ENCODE measurements at places on chromosomes 7 and 10.
A peak's percentile ranks its signal among the peaks of the same experiment; 100 is the strongest.

DNA sequence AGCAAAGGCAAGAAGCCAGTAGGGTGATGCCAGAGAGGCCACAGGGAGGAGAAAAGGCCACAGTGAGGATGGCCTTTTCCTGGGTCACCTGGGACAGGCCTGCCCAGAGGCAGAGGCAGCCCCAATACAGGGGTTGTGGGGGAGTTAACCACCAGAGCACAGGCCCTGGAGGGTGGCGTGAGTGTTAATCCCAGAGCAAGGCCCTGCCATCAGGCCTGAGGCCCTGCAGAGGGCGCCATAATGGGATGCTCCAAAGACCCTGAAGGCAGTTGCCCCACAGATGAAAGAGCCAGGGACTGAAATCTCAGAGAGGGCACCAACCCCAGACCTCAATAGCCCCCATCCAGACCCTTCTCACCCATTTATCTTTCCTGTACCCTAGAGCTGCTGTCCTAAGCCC is 23.9 kb downstream of the SLC13A4 start:
- no peak for DNase-seq

DNA sequence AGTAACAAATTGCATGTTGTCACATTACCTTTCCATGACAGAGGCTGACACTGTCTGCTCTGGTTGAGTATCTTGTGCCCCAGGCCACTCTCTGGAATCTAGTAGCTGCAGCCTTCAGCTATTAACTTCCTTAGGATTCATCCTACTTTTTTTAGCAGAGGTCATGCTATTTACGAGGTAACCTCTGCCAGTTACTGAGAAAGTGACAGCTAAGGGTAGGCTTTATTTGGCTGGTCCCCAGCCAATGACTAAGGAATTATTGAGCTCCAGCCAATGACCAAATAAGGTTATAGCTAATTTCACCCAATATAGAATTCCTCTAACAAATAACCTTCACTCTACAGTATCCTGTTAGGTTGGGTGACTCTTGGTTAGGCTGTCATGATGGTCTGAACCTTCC is 1361.7 kb downstream of the XPNPEP1 start:
- no peak for DNase-seq

GRCh38 chr7:75711656-75712514 is 26.9 kb downstream of the HIP1 start:
- DNase-seq: peak; percentile 85

DNA sequence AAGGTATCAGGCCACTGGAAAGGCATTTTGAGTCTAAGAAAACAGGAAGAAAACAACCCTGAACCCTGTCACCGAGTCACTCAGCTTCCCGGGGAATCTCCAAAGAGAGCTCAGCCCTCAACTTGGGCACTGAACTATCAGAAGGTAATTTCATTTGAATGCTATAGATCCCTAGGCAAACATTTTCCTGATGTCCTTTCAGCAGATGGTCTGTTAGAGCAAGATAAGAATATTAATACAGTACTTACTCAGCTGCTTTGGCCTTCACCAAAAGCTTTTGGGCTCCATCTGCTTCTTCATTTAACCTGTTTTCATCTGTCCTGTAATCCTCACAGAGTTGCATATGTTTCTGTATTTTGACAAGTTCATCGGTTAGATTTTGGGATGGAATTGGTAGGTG is 34.2 kb upstream of the LAMB1 start:
- no peak for DNase-seq

DNA sequence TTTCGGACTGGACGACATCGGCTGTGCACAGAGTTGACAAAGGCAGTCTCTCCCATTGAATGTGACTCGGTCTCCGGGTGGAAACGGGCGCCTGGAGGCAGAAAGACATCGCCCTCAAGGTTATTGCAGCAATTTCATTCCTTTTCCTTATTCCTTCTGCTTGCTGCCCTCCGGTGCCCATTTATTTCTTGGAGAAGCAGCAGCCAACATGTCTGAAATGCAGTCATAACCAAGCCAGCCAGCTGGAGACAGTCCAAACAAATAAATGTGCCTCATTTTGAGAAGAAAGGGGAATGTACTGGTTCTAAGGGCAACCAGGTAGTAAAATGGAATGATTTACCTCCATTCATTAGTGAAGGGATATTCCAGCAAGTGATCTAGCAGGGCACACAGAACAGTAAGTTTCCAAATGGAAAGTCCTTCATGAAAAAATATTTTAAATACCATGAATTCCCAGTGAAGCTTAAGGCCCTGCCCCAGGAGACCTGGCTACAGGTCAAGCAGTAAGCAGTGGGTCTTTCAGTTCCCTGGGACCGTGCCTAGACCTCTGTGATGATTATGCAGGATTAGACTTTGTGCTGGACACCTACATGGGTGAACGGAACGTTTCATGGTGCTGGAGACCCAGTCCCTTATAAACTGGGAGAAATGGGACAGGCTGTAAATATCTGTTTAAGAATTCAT is 86.6 kb downstream of the ABLIM1 start:
- DNase-seq: no peak

GRCh38 chr10:74799721-74800221 is 26.6 kb upstream of the KAT6B start:
- peak; percentile 68 for DNase-seq

GRCh38 chr10:23530079-23530478 is 91.2 kb downstream of the OTUD1 start:
- DNase-seq: peak; percentile 14

- DNase-seq: no peak
Measured at GRCh38 chr7:2660359-2661095, 27.5 kb upstream of the AMZ1 start.

DNA sequence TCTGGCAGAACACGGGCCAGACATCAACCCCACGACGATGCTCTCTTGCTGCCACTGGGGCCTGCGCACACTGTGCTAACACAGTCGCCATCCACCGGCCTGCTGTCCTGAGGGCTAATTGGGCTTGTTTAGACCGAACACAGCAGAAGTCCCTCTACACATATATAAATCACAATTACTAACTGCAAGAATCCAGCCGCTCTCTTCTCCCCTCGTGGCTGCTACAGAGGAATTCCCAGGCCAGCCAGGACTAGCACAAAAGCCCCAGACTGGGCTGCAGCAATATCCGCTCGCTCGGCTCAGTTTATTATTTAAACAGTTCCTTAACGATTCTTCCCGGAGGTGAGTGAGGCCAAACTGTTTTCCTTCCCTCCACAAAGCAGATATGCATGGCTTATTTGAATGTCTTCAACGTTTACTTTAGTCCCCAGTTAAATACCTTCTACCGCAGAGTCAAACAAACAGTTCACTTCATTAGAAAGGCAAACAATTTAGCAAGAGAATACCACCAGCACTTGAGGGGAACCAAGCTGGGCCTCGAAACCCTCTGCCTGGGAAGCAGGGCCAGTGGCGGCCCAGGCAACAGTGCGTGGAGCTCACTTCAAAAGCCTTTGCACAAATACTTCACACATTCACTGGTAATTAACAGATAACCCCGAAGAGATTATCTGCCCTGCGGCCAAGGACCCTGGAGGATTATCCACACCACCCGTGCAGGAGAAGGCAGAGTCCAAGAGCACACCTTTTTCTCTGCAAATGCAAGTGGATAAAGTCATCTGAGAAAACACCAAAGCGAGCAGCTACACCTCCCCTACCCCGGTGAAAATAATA is 145.3 kb downstream of the GLI3 start:
- DNase-seq: no peak

DNA sequence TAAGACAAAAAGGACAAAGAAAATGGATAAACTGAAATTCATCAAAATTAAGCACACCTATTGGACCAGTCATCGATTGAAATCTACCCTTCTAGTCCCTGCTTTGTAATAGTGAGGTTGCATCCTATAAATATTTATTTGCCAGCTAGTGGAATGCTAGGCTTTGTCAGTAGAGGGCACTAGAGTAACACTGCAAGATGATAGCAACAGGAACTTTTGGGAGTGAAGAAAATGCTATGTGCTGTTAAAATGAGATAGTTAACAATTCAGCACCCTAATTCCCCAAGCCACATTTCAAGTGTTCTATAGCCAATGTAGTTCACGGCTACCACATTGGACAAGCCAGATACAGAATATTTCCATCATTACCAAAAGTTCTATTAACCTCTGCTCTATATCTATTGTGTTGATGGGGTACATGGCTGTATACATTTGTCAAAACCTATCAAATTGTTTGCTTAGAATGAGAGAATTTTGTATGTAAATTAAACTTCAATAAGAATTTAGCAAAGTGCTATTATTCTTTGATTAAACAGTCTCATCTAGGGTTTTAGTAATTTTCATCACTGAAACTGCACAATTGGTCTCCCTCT is 69.8 kb downstream of the LSMEM1 start:
- DNase-seq: peak; percentile 61

GRCh38 chr7:101418694-101419093 is 56.0 kb downstream of the COL26A1 start:
- DNase-seq: no peak

- no peak for DNase-seq
Measured at GRCh38 chr7:50400114-50400513, 50.0 kb downstream of the FIGNL1 start.

DNA sequence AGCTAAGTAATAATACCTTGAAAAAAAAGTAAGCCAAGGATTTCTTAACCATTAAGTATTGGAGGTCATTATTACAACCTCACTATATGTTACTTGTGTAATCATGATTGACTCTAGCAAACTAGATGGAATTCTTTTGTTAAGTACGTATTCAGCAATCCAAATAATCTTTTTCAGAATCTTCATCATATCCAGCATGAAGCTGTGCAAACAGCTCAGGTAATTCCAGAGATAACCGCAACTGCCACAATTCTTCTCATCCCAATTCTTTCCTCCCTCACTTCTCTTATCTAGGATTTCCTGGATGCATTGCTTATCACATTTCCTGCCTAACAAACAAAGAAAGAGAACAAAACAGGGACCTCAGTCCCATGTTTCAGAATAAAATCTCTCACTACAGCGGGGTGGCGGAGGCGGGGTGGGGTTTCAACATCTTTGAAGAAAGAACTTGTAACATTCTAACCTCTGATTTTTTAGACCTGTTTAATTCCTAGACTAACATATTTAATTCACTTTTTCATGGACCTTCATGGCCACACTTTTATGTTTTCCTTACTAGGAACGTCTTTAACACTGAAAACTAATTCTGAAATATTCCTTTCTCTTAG is 156.5 kb downstream of the POM121L12 start:
- no peak for DNase-seq

DNA sequence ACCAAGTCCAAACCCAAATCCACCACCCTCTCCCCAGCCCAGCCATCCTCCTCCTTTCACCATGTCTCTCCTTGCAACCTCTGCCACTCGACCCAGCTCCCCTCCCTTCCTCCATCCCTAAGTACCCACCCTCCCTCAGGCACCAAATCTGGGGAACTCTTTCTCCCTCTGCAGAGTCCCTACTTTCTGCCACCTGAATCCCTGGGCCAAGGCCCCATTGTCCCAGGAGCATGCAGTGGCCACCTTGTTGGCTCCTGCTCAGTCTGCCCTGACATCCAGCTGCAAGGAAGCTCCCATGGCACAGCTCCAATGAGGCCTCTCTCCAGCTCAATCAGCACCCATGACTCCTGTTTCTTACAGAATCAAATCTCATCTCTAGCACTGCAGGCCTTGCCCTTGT is 5.5 kb upstream of the UNC5B start:
- no peak for DNase-seq

- no peak for DNase-seq
Measured at GRCh38 chr7:48512892-48513291, 341.6 kb downstream of the ABCA13 start.

- no peak for DNase-seq
Measured at GRCh38 chr7:75985518-75986146, 8.8 kb downstream of the TMEM120A start.

GRCh38 chr10:112517451-112517862 is 70.4 kb downstream of the VTI1A start:
- DNase-seq: no peak

- DNase-seq: no peak
Measured at GRCh38 chr7:90759710-90760109, 163.6 kb downstream of the CDK14 start.

- no peak for DNase-seq
Measured at GRCh38 chr7:141515941-141516340, 35.3 kb upstream of the AGK start.

GRCh38 chr7:92266415-92267241 is 20.9 kb downstream of the ANKIB1 start:
- no peak for DNase-seq

GRCh38 chr10:106826716-106827115 is 337.8 kb downstream of the SORCS1 start:
- DNase-seq: no peak
